Omental fat pad (tissue), 4 donors: ENCODE measurements at places on chromosomes 12 and 14. TPM values are rescaled to one million over a fixed set of nuclear protein-coding genes. Genes with fewer than 3 reads are reported as not detected.

Gene HSP90AA1
- total RNA-seq: 1,533 TPM

Gene RNASE3
- total RNA-seq: not detected

Gene RPS6KL1
- total RNA-seq: 5.2 TPM

DNA sequence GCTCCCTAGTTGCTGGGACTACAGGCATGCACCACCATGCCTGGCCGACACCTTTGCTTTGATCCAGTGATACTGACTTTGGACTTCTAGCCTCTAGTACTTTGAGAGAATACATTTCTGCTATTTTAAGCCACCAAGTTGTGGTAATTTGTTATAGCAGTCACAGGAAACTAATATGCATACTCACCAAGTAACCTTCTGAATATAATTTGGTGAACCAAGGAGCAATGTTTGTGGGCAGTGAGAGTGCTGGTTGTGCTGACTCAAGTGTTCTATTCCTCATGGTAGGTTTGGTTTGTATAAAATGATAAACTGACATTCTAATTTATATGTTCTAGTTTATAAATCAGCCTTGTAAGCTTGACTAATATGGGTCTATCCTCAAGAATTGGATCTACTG is 42.4 kb upstream of the MMP19 start:
- DNase-seq: no peak

DNA sequence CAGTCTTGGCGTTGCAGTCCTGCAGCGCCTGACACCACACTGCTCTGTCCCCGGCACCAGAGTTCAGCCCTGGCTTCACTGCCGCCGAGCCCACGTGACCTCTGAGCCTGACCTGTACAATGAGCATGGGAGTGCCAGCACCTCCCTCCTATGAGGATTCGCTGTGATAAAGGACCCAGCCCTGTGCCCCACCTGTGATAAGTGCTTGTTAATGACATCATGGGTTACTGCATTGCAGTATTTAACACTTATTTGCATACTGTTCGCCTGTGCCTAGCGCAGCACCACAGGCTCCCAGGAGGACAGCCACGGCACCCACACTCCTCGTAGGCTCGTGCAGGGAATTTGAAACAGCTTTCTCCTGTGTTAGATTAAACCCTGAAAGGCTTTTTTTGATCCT is 118.2 kb upstream of the GSC start:
- no peak for DNase-seq

DNA sequence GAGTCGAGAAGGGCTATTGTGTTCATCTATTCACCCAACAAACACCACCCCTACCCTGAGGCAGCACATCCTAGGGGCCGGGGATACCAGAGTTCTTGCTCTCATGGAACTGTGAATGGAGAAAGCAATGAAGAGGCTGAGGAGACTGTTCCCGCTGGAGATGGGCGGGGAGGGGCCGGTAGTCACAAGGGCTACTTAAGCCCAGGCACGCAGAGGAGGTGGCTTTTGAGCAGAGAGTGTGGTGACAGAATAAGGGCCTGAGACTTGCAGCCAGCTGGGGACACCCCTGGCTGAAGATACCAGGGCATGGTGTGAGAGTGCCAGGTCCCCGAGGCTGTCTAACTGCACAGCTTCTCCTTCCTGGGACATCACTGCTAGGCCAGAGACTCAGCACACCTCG is 114.1 kb upstream of the EVL start:
- no peak for DNase-seq

DNA sequence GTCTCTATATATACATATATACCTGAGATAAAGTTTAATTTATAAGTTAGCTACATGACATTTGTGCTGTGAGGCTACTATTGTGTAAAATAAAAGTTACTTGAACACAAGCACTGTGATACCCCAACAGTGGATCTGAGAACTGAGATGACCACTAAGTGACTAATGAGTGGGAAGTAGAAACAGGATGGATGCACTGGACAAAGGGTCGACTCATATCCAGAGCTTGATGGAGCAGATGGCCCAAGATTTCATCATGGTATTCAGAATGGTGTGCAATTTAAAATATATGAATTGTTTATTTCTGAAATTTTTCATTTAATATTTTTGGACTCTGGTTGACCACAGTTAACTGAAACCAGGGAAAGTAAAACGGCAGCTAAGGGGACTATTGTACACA is 908.6 kb upstream of the MDGA2 start:
- DNase-seq: no peak

DNA sequence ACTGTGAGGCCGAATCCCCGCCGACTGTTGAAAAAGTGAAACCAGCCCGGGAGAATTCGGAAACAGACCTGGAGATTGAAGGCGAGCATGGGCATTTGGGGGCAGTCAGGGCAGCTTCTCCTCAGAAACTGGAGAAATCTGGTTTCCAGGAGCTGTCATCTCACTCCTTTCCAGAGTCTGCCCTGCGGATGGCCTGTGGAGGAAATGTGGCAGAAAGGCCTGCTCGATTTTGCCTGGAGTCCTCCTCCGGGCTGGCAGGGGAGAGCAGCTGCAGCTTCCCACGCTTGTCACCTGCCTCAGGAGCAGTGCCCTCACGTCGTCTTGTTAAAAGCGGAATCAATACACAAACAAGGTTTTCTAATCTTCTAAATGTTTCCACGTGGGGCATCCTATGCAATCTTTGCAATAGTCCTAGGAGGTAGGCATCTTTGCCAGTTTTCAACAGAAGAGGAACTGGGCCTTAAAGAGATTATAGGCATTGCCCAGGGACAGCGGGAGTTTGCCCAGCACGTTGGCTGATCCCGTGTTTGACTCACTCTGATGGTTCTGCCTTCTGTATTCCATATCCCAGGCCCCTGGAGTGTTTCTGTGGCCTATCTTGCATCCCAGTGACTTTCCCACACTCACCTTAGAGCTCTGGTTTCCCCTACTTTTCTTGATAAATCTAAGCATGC is 2.3 kb downstream of the LRRC74A start:
- DNase-seq: no peak

- no peak for DNase-seq
These were observed 286.2 kb downstream of the CACNA1C start for GRCh38 chr12:2338991-2339431.

DNA sequence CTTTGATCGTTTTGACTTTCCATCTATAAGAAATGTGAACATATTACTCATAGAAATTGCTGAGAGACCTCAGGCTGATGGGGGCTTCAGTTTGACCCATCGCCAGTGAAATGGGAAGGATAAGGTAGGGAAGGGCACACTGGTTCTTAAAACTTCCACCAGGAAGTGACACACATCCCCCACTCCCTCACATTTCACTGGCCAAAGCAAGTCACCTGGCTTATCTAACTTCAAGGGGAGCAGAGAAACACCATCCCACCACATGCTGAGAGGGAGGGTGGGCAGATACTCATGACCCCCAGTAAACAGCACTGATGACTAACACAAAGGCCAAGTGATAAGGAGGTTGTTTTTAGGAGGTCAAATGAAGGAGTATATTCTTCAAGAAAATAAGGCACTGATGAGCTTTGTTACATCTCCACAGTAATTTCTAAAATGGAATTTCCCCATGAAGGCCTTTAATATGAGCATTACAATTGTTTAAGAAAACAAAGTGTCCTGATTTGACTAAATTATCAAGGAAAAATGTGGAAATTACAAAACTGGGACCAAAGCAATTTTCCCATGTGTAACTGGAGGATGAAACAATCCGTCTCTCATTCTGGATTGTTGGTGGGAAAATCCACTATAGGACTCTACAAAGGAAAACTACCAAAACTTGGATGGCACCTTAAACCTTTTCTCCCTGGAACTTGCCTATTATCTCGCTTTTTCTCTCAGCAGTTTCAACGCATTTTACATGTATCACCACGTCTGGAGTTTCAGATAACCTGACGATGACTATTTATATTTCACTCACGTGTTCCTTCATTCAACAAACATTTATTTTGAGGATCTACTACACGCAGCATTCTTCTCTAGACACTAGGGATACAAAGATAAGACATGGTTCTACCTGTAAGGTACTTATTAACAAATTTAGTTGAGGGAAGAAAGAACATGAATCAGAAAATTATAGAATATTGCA is 91.8 kb upstream of the EEA1 start:
- no peak for DNase-seq

- DNase-seq: no peak
These were observed 65.9 kb downstream of the PTPRQ start for GRCh38 chr12:80509781-80510556.

DNA sequence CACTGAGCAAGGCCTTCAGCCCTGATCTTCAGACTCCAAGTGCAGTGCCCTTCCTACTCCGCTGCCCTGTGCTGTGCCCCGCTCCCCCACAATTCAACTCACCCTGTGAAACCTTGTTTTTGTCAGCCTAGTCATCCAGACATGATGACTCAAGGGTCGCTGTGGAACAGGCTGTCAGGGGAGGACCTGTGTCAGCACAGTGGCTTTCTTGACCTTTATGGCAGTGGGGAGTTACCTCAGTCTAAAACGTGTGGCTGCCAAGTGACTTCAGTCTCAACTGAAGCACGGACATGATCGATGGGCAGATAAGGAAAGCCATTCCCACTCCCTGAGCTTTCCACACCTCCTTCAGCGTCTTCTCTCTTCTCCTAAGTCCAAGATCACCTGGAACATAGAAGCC is 16.3 kb upstream of the FLVCR2 start:
- DNase-seq: no peak

DNA sequence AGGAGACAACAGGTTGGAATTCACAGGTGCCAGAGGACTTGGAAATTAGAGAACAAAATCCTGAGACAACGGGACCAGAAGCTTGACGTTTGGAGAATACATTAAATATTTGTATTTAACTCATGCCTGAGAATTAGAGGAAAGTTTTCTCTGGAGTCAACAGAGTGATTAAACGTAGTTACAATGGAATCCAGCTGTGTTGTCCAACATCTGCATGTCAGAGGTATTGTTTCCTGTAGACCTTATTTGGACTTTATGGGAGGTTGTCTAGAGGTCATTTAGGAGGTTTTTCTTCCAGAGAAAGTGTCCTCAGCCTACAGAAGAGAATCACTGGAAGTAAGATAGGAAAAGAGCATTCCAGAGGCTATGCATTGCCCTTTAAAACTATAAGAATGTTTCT is 45.1 kb upstream of the RERGL start:
- no peak for DNase-seq

DNA sequence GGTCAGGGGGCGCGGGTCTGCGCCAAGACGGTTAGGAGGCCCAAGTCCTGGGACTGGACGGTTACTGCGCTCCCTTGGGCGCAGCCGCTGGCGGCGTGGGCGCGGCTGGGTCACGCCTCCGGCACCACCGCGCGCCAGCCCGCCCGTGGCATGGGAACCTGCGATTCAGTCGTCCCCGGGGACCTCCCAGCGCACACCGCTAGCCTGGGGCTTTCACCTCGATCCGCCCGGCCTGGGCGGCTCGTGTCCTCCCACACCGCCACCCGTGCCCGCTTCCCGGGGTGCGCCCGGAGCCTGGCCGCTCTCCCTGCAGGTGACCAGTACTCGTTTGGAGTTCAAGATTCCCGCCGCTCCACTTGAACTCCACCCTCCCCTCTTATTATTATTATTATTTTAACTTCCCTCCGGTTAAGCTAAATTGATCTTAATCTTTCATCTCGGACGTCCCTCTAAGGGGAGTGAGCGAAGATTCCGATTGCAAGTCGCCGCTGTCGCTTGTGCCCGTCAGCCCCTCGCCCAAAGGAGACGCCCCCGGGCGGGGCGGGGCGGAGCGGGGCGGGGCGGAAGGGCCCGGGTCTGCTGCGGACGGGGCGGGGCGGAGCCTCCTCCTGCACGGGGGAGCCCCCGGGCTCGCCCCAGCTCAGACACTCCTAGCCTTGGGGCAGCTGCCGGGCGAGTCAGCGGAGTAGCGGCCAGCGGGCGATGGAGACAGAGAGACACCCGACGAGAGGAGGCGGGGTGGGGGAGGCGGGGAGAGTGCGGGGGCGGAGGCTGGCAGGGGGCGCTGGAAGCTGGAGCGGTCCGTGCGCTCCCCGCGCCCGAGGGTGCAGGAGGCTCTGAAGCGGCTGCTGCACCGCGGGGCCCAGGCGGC is at the start of gene KCNMB4:
KCNMB4 (plus strand) TSS at position 643 of the 871 bp plus-strand sequence. CDS start 445 bp downstream, outside the sequence.
- no peak for DNase-seq

DNA sequence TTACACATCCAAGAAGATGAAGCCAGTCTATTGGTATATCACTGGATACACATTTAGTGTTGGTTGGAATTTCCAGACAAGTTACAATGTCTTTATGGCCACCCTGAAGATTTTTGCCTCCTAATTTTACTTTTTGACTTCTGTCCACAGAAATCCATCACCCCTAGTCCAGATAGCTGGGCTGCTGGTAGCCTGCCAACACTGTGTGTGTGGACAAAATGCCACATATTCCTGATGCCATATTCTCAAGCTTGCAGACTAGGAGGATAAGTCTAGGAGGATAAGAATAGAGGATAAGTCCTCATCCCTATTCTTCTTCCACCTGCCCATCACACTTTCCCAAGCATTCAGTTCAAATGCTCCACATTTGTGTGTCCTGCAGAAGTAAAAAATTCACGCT is 4.6 kb downstream of the ESR2 start:
- no peak for DNase-seq

GRCh38 chr12:60947533-60947932 is 1312.7 kb upstream of the USP15 start:
- DNase-seq: no peak

DNA sequence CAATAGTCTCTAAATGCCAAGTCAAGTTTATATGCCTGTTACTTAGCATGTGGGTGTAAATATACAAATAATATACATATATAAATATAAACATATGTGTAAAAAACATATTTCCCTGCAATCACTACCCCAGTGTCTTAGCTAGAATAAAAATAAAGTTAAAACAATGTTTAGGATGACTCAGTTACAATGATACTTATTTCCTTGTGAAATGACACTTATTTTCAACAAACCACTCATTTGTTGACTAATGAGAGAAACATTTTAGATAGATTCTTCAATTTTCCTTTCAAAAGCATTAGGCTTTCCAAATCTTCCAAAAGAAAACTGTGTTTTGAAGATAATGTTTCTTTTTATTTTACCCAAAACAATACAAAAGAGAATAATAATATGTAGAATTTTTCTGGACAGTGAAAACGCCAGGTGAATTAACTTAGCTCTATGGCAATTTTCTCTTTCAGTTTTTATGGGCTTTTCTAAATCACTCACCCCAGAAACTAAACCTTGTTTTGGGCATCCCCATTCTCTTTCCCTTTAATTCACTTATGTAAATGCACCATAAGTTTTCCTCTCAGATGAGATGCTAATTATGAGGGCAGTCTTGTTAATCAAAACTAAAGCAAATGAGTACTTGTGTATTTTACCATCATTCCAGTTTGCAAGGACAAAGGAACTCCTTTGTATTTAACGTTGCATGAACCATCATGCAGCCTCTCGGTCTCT is 465.9 kb downstream of the BCAT1 start:
- DNase-seq: no peak

DNA sequence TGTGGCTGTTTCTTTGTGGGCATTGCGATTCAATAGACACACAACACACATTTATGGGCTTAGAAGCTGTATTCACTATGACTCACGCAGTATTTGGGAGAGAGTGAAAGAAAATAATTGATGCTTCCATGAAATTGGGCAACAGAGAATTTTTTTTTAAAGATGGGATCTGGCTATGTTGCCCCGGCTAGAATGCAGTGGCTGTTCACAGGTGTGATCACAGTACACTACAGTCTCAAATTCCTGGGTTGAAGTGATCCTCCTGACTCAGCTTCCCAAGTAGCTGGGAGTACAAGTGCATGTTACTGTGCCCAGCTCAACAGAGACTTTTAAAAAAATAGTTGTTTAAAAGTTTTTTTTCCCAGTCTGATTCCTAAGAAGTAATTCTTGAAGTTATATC is 146.3 kb downstream of the APAF1 start:
- DNase-seq: no peak
